Fibroblast of skin of right quadriceps (primary cell): ENCODE measurements at places on chromosomes 3 and 15.

DNA sequence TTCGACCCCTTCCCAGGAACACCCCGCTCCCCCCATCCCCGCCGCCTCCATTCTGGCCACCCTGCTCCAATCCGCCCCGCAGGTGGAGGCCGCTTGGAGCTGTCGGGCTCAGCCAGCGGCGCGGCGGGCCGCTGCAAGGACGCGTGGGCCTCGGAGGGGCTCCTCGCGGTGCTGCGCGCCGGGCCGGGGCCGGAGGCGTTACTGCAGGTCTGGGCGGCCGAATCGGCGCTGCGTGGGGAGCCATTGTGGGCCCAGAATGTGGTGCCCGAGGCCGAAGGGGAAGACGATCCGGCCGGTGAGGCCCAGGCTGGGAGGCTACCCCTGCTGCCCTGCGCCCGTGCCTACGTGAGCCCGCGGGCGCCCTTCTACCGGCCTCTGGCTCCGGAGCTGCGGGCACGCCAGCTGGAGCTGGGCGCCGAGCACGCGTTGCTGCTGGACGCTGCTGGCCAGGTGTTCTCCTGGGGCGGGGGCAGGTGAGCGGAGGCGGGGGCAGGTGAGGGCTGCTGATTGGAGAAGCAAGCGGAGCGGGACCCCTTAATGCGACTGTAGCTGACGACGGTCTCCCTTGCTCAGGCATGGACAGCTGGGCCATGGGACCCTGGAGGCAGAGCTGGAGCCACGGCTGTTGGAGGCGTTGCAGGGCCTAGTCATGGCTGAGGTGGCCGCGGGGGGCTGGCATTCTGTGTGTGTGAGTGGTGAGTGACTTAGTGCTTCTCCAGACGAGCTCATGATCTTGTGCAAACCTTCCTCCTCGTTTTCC is 2.5 kb downstream of the RCCD1 start:
- peak; percentile 49 for DNase-seq

DNA sequence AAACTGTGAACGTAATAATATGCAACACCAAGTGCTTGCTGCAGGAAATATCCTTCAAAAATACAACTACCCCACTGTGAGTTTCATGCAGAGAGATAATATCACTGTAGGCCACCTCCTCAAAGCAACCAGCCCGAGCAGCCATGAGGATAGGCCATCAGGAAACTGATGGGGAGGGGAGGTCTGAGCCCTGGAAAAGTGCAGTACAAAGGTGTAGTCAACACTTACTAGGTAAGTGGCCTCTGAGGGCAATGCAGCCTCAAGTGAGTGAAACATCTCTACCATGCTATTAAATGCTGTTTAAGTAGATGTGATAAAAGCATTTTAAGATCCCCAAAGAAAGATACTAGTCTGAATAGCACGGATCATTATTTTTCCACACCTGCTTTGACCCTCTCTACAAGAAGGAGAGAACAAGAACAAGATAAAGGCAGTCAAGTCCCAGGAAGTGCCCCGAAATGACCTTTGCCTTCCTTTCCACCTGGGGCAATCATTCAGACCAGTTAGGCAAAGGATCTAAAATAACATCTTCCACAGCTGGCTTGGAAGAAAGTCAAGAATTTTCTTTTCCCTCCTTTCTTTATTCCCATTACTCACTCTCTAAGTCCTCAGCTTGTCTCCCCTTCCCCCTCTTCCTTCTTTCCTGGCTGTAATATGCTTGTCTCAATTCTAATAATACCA is 62.8 kb downstream of the FMN1 start:
- DNase-seq = peak; percentile 74

DNA sequence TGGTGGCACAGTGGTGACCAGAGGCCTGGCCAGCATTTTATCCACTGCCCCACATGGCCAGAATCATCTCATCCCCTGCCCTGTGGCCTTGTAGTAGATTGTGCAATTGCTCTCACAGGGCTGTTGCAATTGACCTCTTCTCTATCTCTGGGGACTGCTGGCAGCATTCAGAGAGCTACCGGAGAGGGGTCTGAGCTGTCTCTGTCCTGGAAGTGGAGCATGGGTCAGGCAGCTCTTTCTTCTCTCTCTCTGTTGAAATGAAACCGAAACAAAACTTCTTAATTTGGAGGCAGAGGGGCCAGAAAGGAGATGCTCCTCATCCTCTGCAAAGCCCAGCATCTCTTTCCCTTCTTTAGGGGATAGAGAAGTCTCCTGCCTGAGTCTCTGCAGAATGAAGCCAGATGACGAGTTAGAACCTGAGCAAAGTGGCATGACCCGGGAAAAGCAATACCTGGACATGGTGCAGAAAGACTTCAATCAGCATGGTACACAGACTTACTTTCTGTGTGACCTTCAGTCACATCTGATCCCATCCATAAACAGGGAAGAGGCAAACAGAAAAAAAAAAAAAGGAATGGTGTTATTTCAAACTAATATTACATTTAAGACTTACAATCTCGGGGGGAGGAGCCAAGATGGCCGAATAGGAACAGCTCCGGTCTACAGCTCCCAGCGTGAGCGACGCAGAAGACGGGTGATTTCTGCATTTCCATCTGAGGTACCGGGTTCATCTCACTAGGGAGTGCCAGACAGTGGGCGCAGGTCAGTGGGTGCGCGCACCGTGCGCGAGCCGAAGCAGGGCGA is 144.5 kb upstream of the BCL6 start:
- DNase-seq = no peak

- DNase-seq = no peak
Measured at GRCh38 chr3:119376758-119377157, 82.6 kb downstream of the ARHGAP31 start.

DNA sequence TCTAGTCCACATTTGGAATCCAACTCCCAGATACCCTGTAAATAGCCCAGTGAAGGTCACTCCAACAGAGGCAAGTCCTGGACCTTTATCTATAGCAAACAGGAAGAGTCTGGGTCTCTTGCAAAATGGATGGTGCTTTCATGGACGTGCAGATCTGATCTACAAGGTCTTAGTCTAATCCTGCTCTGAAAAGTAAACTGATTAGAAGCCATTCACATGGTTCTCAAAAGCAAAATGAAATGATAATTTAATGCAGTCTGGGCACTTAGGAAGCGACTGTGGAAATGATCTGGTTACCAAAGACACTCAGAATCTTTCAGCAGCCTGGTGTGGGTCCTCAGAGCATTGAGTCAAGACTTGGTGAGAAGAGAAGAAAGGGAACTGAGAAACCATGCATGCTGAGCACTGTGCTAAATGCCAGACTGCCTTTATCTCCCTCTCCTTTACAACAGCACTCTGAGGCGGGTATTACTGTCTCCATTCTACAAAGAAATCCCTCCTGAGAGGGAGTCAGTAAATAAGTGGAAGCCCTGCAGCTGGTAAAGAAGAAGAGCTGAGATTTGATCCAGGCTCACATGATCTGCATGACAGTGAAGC is 29.0 kb downstream of the AQP9 start:
- no peak for DNase-seq

DNA sequence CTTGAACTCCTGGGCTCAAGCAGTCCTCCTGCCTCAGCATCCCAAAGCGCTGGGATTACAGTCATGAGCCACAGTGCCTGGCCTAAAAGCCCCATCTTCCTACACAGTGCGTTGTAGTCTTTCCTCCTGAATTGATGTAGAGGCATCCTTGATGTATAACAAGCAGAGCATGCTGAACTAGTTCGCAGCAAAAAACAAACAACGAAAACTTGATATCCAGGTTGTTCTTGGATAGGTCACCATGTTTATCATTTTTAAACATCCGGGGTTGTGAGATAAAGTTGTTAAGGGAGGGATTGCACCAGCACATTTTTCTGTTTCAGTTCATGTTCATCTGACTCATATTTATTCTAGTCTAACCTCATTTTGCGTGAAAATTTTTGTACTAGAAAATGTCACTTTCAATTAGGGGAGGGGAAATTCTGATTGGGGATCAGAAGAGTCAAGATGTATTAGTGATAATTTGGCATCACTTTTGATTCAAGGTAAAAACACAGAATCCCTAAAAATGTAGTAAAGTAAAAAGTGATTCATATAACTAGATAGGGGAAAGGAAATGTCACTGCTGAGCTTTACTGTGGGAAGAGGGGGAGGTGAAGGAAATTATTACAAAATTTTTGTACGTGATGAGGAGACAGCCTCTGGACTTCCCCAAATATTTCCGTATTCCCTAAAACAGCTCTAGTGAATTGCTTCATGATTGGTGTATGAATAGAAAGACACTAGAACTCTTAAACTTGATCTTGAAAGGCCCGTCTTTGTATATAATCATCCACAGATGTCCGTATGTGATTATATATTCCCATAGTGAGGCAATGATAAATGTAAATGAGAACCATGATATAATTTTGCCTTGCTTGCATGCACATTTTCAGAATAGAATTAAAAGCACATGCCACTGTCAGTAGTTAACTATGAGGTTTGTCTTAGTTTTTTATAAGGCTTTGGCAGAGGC is 22.9 kb downstream of the RAB8B start:
- DNase-seq = peak; percentile 94

DNA sequence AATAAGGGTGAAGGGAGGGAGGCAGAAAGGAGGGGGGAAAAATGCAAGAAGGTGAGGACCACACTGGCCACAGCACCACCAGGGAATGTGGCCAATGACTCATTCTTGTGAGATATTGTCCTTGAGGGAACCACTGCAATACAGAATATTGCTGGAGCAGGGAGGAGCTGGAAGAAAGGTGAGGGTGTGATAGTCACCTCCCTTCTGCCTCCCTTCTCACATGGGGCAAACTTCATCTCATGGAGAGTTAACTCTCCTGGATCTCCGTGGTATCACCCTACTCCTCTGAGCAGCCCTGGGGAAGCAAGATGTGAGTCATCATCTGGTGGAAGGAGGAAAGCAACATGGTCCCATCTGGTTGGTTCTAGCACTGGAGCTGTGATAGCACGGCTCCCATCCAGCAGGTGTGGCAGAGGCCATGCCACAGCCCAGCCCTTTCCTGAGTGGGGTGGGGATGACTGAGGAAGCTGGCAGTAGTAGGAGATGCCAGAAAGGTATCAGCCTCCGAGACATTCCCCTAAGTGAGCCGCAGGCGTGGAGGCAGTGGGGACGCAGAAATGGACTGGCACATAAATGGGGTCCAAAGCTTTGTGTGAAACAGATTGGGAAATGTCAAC is 115.9 kb upstream of the LPP start:
- DNase-seq = peak; percentile 47

GRCh38 chr3:190227064-190227463 is 95.2 kb downstream of the CLDN1 start:
- no peak for DNase-seq

GRCh38 chr3:51374456-51374855 is 10.6 kb upstream of the MANF start:
- no peak for DNase-seq

GRCh38 chr15:55633731-55634130 is 45.6 kb upstream of the PYGO1 start:
- DNase-seq = no peak

DNA sequence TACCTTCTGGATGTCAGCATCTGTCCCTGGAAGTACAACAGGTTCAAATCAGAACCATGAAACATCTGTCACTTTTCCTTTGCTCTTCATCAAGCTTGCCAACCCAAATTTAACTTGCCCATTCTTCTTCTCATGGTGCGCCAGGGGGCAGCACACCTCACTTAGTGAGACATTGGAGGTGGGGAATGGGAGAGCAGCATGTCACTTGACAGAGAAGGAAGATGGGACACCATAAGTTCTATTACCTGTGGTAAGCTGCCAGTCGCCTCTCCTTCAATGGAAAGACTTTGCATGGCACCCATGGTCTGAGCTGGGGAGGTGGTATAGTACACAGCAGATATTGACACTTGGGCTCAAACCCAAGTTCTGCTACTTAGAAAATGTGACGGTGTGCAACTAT is 2.9 kb downstream of the SCN5A start:
- DNase-seq = peak; percentile 28

GRCh38 chr3:143207338-143207961 is 87.9 kb downstream of the CHST2 start:
- peak; percentile 48 for DNase-seq

- DNase-seq = peak; percentile 51
Measured at GRCh38 chr3:57026944-57027343, 33.5 kb upstream of the SPATA12 start.

DNA sequence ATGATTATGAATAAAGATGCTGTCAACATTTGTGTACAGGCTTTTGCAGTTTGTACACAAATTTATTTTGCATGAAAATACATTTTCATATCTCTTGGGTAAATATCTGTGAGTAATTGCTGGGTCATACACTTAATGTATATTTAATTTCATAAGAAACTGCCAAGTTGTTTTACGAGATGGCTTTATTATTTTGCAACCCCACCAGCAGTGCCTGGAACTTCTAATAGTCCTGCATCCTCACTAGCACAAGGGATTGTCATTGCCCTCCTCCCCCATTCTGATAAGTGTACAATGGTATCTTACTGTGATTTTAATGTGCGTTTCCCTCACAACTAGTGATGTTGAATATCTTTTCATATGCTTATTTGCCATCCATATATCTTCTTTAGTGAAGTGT is 45.2 kb downstream of the ASTE1 start:
- DNase-seq = no peak

DNA sequence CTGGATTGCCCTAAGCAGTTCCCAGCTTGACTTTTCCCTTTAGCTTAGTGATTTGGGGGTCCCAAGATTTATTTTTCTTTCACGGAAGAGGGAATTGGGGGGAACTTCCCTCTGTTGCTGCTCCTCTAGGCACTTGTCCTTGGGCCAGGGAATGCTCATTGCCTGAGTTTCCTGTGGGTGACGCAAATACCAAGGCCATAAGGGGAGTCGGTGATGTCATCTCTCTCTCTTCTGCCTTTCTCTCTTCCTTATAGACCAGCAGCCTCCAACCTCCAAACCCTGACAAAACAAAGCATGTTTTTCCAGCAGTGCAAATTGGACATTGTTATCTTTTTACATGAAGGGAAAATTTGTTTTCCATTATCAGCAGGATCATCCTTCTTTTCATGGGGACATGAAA is 120.2 kb downstream of the ITPR1 start:
- DNase-seq = no peak

GRCh38 chr3:156548041-156548687 is 6.8 kb downstream of the SSR3 start:
- DNase-seq = no peak

DNA sequence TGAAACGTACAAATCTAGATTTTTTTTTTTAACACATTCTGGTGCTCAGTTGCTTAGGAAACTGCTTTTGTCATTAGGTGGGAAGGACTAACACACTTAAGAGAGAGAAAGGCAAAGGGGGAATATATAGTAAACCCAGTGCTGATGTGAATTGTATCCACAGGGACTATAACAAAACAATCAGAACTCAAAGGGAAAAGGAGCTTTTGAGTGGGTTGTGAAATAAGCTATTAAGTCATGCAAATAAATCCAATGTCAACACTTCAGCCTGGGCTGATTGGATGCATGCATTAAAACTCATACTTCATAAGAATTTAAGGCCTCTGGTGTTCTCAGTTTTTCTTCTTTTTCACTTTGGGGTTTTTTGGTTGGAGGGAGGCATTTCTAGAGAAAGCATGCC is 628.9 kb downstream of the FHIT start:
- peak; percentile 21 for DNase-seq

GRCh38 chr15:94610069-94610468 is 378.7 kb downstream of the MCTP2 start:
- no peak for DNase-seq
